RWPE2 (cell line): ENCODE measurements at places on chromosomes 1 and 21.

- no peak for DNase-seq
Measured at GRCh38 chr1:20290624-20291597, at the start of gene VWA5B1. Gene VWA5B1, plus strand, starts transcription at chr1:20290875. Its CDS starts 19,727 bp downstream, at chr1:20310602.

GRCh38 chr1:68384321-68384813, 65.4 kb downstream of the RPE65 start:
- DNase-seq = peak; percentile 72

GRCh38 chr1:106620521-106620954, 435.9 kb upstream of the PRMT6 start:
- DNase-seq = peak; percentile 88

DNA sequence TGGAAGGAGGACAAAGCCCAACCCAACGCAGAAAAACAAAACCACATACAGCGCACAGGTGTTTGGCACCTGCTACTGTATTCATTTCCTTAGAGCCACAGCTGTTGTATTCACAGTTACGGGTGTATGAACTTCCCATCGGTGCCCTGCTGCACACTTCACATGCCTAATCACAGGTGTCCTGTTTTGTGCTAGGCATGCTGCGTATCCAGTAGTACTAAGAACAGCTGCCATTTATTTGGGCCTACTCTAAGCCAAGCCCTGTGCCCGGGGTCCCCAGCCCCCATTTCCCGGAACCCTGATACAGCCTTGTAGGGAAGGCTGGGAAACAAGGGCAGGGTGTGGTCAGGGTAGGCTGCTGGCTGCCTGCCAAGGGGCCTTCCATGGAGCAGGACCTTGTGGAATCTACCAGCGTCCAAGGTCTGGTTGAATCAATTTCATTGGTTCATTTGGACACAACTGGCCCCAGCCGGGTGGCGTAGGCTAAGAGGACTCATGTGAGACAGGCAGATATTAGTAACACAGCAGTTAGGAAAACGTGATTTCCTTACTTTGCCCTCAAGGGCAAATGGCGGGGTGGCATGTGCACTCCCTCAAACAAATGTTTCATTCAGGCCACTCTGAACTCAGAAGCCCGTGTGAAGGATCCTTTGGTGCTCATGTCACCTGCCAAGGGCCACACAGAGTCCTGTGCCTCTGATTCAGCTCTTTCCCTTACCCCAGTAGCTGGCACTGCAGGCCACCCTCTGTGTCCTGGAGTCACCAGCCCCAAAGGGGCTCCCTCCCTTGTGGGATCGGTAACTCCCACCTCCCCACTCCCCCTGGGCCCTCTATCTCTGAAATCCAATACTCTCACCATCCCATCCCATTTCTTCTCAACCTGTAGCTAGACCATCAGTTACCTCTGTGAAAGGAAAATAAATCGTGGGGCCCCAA, 986 bp upstream of the RNF186 start:
- DNase-seq = no peak

- DNase-seq = no peak
Measured at GRCh38 chr1:48018799-48019198, 21.6 kb upstream of the TRABD2B start.

DNA sequence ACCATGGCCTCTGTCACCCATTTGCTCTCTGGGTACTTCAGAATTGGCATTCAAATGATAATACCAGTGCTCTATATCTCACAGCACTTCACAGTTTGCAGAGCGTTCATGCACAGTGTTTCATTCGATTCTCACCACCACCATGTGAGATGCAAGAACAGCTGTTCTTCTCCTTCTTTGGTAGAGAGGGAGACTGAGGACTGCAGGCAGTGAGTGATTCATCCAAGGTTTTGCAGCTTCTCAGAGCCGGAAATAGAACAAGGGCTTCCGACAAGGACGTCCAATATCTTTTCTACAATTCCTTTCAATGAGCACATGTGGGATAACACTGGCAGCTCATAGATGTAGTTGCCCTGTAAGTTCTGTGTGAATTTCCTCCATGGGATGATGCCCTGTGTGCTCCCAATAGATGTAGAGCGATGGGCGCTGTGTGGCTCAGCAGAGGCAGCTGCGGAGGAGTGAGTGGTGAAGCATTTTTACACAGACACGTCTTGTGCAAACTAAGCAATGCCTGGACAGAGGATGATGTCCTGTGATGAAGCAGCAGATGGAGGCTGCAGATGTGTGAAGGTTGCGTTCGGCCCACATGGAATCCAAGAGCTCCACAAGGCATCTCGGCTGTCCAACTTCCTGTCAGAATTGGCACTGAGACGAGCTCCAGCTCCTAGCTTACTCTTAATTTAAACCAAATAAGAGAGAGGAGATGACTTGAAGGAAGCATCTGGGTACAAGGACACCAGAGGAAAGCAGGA, 24.9 kb downstream of the MT1HL1 start:
- no peak for DNase-seq

DNA sequence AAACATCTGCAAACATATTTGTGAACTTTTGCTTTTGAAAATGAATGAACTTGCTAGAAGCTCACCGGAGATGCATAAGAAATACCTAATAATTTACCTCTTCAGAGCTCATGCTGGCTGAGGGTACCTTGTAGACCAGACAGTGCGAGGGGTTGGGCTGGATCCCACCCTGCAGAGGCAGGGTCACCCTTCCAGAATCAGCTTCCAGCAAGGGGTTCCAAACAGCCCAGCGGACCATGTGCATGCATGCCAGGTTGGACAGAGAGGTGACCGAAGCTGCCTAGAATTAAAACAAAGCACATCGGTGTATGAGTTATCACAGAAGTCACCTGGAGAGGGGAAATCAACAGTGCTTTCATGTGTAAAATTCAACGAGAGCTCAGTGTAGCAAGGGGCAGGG, 59.2 kb downstream of the NPHP4 start:
- DNase-seq = no peak

GRCh38 chr1:208837242-208837641, 593.1 kb upstream of the PLXNA2 start:
- no peak for DNase-seq

- DNase-seq = peak; percentile 57
Measured at GRCh38 chr1:152110365-152110859, 4.8 kb downstream of the TCHH start.

DNA sequence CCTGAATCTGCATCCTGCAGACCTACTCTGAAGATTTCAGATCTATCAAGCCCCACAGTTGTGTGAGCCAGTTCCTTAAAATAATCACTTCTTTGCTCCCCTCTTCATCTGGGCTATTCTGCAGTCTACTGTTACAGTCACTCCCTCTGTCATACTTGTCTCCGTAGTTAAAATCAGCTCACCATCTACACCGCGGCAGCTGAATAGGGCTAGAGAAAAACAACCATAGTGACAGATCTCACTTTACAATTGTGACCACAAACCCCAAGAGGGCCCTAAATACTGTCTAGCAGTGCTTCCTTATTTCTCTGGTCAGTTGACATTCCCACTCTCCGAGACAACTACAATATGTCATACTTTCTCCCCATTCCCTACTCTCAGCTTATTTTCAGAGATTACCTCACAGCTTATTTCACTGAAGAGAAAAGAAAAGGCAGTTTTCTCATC, 12.9 kb downstream of the DESI2 start:
- no peak for DNase-seq

GRCh38 chr1:232174306-232174705, 455.6 kb downstream of the SIPA1L2 start:
- no peak for DNase-seq

DNA sequence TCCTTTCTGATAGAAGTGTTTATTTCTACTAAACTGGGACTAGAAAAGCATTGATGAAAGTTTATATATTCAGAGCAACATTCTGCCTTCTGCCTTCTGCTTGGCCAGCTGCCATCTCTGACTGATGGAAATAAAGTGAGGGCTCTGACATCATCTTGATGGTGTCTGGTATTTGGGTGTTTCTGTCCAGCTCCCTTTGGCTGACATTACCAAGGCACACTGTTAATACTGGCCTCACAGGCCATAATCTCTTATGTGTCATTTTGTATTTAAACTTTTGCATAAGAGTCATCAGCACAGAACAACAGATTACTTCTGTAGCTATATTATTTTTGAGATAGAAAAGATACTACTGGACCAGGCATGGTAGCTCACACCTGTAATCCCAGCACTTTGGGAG, 216.9 kb downstream of the RYR2 start:
- DNase-seq = no peak

GRCh38 chr1:202362212-202362611, 13.7 kb downstream of the PPP1R12B start:
- no peak for DNase-seq

GRCh38 chr1:43305461-43305860, 4.7 kb downstream of the TIE1 start:
- no peak for DNase-seq

GRCh38 chr1:214349781-214350180, 68.8 kb downstream of the SMYD2 start:
- DNase-seq = no peak

DNA sequence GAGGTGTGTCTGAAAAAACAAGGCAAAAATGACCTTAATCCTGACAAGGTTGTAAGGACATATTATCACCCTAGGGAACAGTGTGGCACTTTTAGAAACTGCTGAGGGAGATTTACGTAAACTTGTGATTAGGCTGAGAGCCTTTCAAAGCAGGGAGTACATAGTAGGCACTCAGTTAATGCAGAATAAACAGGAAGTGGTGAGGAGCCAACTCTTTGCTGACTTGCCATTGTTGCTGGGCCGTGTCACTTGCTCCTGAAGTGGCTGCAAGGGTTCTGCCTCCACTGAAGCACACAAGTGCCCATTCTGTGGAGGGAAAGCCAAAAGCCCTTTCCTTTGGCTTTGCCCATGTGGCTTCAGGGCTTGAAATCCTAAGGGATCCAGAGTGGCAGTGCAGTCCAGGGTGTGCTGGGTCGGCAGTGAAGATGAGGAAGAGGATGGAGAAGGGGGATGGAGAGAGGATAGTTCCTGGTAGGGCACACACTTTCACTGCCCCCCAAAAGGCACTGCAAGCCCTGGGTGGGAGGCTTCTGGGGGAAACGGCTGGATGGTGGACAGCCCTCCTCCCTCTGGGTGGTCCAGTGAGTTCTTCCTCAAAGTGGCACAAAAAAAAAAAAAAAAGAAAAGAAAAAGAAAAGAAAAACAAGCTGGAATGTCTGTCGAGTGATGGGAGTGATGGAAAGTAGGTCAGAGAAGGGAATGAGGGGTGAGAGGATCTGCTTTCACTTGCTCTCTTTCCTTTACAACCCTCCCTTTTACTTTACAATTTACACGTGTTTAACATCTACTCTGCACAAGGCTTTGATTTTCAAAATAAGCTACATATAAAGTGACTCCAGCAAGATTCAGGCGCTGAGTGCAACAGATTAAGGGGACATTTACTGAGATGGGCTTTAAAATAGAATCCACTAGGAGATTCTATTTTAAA, 13.7 kb upstream of the RHEX start:
- no peak for DNase-seq

DNA sequence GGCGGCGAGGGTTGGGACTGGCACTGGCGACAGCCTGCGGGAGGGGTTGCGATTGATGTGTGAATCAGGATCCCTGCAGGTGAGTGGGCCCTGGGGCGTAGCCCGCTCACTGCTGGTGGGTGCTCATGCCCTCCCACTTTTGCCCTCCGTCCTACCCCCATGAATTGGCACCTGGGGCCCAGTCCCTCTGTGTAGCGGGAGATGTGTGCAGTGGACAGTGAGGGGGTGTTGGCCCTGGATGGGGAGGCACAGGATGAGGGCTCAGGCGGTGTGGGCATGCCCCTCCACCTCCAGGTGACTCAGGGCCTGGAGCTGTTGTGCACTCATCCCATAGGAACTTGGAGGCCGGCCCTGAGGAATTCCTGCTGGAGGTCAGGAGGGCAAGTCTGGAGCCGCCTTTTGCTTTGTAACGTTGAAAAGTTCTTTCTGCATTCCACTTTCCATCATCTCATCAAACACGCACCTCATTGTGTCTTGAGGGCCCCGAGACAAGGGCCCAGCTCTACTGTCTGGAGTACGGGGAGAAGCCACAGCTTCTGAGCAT, 3.0 kb downstream of the PEAR1 start:
- peak; percentile 98 for DNase-seq
